ENCODE measurements at places on chromosomes 2 and 18.

GRCh38 chr2:45554073-45554741, 56.9 kb downstream of the SRBD1 start:
- DNase-seq = no peak

GRCh38 chr2:170823898-170824215, 7.2 kb downstream of the GAD1 start:
- DNase-seq = no peak

DNA sequence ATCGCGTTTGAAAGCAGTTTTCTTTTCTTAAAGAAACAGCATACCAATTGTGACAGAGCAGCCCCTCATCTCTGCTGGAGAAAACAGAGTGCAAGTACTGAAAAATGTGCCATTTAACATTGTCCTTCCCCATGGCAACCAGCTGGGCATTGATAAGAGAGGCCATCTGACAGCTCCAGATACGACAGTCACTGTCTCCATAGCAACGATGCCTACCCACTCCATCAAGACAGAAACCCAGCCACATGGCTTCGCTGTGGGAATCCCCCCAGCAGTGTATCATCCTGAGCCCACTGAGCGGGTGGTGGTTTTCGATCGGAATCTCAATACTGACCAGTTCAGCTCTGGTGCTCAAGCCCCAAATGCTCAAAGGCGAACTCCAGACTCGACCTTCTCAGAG, 9.5 kb downstream of the GRHL1 start:
- DNase-seq = no peak

DNA sequence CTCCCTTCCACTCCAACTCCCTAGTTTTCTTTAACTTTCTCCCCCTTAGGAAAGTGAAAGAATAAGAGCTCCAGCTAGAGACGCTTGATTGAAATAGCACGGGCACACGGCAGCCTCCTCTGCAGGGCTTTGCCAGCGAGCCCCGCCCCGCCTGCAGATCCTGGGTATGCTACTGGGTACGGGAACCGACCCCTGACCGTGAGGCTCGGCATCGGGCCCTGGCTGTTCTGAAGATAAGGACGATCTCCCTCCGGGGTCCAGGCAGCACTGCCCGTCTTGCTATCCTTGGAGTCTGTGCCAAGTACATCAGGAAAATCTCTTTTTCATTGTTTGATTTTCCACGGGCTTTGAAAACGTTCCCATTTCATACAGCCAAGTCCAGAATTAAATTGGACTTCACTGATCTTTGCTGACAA, 284.5 kb downstream of the MTX2 start:
- DNase-seq = no peak

- DNase-seq = no peak
Observed at GRCh38 chr2:72144632-72145288, 2.9 kb downstream of the CYP26B1 start.

- DNase-seq = no peak
Observed at GRCh38 chr18:62963507-62963906, 248.2 kb downstream of the PHLPP1 start.

- no peak for DNase-seq
Observed at GRCh38 chr2:129070663-129071062, 752.0 kb upstream of the HS6ST1 start.

DNA sequence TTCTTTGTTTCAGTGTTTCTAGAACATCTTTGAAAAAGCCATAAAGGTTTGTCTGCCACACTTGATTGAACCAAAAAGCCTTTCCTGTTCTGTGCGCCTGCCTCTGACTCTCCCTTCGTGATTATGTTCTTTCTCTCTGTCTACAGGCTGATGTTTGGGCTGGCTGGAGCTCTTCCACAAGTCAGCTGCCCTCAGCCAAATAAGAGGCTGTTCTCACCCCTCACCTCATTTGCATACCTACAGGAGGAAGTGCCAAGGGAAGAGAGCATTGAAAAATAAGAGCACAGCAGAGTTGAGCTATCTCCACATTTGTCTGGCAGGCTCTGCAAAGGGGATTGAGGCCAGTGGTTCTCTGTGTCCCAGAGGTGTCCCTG, 15.8 kb downstream of the INPP5D start:
- no peak for DNase-seq

GRCh38 chr2:112195950-112196349, 57.8 kb downstream of the FBLN7 start:
- DNase-seq = no peak

DNA sequence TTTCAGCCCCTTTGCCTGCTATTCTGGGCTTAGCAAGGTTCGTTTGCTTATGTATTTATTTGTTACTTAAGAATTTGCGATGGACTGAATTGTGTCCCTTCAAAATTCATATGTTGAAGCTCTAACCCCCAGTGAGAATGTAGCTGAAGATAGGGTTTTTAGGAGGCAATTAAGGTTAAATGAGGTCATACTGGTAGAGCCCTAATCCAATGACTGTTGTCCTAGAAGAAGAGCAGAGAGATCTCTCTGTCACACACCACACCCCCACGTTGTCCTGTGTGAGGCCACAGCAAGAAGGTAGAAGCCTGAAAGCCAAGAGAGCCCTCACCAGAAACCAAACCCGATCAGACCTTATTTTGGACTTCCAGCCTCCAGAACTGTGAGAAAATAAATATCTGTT, 66.7 kb downstream of the KIAA1328 start:
- no peak for DNase-seq

DNA sequence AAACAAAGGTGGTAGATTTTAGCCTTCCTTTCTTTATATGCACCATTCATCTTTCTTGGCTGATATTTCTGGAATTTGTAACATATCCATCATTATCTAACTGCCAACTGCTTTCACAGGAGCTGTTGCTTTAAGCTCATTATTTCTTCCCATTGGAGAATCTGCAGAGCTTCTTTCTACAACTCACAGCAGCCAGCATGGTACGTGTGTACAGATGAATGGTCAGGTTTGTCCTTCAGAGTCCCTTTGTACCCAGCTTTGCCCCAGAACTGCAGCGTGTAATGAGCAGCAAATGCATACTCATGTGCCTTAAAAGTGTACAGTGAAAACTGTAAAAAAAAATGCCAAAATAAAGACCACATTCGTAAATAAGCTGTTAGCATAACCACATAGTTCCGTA, 260.9 kb downstream of the FIGN start:
- no peak for DNase-seq

- no peak for DNase-seq
Observed at GRCh38 chr2:235808366-235808765, 314.5 kb downstream of the AGAP1 start.

DNA sequence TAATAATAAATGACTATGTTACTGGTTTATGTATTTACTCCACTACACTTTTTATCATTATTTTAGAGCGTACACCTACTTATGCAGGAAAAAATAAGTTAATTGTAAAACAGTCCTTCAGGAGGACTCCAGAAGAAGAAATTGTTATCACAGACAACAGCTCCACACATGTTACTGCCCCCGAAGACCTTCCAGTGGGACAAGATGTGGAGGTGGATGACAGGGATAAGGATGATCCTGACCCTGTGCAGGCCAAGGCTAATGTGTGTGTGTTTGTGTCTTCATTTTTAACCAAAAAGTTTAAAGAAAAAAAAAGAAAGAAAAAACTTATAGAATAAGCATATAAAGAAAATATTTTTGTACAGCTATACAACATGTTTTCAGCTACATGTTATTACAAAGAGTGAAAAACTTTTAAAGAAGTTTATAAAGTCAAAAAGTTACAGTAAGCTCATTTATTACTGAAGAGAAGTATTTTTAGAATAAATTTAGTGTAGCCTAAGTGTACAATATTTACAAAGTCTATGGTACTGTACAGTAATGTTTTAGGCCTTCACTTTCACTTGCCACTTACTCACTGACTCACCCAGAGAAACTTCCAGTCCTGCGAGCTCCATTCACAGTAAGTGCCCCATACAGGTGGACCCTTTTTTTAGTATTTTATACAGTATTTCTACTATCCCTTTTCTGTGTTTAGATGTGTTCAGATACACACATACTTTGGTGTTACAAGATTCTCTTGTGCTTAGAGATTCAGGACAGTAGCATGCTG, 7.5 kb downstream of the TGFBRAP1 start:
- no peak for DNase-seq

- no peak for DNase-seq
Observed at GRCh38 chr18:22066083-22066485, 103.3 kb upstream of the GATA6 start.

- no peak for DNase-seq
Observed at GRCh38 chr2:81942136-81942680, 1637.7 kb upstream of the LRRTM1 start.

GRCh38 chr2:161710131-161710915, 86.1 kb downstream of the SLC4A10 start:
- DNase-seq = no peak

- no peak for DNase-seq
Observed at GRCh38 chr18:59127047-59127446, 12.6 kb upstream of the SEC11C start.
